ENCODE measurements at places on chromosomes 3 and 15.

DNA sequence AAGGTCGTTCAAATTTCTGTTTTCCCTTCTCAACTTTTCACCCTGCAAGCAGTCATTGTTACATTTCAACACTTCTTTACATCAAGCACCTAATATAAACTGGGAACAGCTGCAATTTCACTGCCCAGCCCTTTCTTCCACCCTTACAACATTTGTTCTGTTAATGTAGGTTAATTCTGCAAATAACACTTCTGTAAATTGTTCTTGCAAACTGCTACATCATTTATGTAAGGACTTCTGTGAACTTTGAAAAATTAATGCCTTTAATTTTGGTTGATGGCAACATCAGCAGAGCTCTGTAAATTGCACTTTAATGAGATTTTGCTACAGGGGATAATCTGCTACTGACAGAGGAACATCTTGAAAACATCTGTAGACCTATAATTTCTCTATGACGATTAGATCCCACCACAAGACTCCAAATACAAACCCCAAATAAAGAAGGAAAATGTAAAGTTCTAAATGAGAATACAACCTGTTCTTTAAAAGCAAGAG is 93.5 kb downstream of the ZIC4 start:
- no peak for DNase-seq

- DNase-seq, result no peak
These were observed 44.4 kb downstream of the GAP43 start for GRCh38 chr3:115667738-115668065.

DNA sequence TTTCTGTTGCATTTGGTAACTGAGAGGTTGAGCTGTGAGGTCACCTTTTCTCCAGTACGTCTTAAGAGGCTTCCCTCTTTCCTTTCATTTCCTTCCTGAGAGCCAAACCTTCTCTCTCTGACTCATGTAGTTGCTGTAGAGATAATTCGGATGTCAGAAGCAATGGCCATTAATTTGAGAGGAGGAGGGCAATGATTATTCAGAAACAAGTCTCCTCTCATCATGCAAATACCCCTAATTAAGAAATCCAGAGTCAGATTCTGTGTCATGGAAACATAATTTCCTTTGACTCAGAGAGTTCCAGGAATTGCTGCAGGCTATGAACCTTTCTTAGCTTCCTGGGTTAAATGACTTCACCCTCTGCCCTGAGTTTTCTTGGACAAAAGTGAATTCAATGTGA is 59.0 kb upstream of the GSK3B start:
- no peak for DNase-seq

- no peak for DNase-seq
These were observed 99.6 kb downstream of the MITF start for GRCh38 chr3:69838696-69839515.
